Stimulated activated CD8-positive, alpha-beta memory T cell treated with anti-CD3 and anti-CD28 coated beads, Interleukin-4, amount 100 ng/mL, for 4 hours (primary cell): ENCODE measurements at places on chromosomes 12 and 14.
A peak's percentile ranks its signal among the peaks of the same experiment; 100 is the strongest.

- DNase-seq, result no peak
Observed at GRCh38 chr14:90560991-90561390, 164.2 kb downstream of the CALM1 start.

- no peak for DNase-seq
Observed at GRCh38 chr12:131035245-131035681, 81.6 kb downstream of the ADGRD1 start.

- DNase-seq, result no peak
Observed at GRCh38 chr14:19873178-19873577, 1.8 kb upstream of the OR4K2 start.

GRCh38 chr12:123064885-123065619, 84.6 kb downstream of the ARL6IP4 start:
- DNase-seq, result no peak

DNA sequence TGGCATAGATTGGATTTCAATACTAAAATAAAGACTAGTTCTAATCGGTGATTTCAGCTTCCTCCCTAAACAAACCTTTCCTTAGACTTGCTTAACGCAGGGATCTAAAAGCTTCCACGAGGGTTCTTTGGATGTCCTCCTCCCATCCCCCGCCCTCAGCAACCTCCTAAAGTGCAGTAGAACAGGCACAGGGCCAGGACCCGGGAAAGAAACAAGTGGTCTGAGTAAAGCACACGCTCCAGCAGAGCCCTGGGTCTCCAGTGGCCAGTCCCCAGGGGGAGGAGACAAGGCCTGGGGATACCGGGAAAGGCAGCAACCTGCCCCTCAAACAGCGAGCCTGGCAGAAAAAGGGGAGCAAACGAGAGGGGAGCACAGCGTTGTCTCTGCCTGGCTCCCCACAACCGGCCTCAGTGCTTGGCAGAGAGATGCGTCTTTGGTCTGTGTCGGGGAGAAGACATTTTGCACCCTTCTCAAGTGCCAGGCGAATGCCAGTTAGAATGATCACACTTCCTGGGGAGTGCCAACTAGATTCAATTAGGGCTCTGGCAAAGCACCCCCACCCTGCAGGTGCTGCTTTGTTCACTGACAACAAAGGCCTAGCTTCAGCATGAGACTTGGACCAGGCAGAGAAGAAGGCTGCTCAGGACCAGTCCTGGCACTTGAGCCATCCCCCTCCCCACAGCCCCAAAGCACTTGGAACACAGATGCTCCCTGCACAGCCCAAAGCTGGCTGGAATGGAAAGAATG, 17.1 kb upstream of the SLC6A12 start:
- no peak for DNase-seq

- DNase-seq, result no peak
Observed at GRCh38 chr12:124479680-124480468, 87.5 kb downstream of the NCOR2 start.

- peak; percentile 3 for DNase-seq
Observed at GRCh38 chr14:58072288-58073071, 79.5 kb downstream of the ARMH4 start.

DNA sequence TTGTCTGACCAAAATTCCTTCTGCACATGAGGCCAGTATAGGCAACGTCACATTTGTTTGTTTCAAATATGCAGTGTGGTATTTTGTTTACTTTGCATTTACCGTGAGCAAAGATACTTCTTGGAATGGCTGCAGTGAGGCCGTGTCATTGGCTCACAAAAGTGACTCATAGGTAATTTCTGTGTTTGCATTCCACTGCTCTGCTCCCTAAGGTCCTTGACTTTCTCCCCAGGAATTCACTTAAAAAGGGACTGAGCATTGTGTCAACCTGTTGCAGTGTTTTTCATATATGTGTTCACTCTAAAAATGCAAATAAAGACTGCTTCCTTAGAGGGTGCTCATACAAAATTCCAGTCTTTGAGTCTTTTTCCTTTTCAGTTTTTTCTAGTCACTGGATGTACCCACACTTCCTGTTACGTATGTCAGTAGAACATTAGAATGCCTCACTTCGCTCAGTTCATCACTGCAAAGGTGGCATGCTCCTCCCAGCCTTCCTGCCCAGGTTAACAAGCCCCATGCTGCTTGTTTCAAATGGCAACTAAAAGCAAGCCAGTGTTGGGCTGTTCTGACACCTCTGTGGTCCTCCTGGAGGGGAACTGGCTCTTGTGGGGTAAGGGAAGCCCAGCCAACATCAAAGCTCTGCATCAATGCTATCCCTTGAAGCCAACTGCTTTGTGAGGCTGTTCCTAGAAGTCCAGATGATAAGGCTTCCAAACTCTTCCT, 9.1 kb downstream of the C12orf76 start:
- DNase-seq, result no peak

DNA sequence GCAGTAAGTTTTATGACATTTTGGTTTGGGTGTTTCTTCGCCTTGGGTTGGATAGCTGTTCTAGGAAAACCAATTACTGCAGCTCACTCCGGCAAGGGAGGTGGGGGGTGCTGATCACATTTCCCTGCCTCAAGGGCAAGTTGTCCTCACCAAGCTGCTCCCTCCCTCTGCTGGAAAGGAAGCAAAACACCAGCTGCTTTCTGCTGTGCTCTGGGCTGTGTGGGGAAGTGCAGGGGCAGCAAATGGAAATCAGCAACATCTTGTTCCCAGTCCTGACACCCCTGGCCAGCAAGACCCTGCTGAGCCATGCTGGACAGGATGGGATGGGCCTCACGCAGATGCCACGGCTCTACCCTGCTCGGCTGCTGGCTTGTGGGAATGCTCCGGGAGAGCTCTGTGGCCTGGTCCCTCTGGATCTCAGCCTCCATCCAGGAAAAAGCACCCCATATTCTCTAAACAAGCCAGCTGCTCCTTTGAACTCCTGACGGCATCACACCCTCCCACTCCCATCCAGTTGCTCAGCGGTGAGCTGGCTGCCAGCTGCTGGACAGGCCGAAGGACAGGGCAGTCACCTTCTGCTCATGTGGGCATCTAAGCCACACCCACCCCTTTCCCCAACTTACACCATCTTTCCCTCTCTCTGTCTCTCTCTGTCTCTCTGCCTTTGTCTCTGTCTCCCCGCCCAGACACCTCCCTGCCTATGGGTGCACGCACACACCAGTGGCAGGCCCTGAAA, 52.4 kb upstream of the EIF5 start:
- no peak for DNase-seq

- DNase-seq, result no peak
Observed at GRCh38 chr12:78375461-78375860, 489.1 kb upstream of the SYT1 start.

DNA sequence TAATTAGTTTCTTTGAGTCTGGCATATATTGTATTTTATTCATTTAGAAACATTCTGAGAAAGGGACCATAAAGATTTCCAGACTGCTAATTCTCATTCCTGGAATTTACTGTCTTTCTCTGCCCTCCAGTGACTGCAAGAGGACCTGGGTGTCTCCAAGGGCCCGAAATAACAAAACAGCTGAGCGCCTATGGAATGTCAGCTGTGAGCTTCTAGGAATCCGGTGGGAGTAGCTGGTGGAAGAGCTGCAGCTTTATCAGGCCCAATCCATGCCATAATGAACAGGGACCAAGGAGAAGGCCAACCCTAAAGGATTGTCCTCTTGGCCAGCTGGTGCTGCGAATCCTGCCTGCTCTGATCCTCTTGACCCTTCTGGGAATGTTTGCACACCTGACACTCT, 31.9 kb downstream of the RDH12 start:
- DNase-seq, result no peak

DNA sequence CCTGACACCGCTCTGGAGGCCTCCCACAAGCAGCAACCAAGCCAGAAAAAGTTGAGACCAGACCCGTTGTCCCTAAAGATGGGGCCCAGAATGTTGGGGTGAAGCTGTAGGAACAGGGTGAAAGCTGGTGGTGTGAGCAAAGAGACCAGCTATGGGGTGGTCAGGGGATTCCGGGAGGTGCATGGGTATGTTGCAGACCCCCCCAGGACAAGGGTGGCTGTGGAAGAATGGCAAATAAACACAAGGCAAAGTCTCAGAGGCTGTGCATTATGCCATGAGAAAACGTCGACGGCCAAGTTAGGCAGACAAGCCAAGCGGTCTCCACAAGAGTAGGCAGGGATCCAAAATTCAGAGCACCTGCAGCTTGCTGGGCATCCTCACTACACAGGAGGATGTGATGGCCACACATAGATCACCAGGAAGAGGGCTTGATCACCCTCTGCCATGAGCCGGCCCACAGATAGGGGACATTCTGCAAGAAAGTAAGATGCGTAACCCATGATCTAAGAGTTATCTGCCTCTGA, 58.8 kb upstream of the KCNA1 start:
- no peak for DNase-seq

DNA sequence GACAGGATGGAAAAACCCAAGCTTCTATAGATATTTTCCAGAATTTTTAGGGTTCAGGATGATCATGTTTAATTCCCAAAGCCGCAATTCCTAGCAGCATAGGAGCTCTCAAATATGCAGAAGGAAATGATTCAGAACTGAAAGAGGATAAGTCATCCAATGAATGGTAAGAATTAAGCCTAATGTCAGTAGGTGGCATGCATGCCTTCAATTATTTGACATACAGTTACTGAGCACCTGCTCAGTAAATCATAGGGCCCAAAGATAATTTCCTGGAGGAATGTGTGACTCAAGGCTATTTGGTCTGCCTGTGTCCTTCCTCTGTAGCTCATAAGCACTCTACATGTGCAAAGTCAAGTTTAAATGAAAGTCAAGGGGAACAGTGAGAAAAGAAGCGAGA, 116.8 kb upstream of the SLC38A4 start:
- DNase-seq, result no peak

DNA sequence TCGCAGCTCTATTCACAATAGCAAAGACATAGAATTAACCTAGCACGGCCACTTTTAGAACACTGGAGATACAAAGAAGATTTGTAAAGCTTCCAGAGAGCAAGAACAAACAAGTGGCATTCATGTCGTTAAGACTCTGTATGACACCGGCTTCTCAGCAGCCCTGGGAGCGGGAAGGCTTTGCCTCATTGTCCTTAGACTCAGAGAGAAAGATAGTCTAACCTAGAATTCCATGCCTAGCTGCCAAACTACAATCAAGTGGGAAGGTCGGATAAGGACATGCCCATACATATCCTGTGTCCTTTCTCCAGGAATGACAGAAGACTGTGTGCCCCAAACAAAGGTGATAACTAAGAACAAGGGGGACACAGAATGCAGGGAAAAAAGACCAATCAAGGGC, 1038.3 kb downstream of the BCL11B start:
- no peak for DNase-seq

DNA sequence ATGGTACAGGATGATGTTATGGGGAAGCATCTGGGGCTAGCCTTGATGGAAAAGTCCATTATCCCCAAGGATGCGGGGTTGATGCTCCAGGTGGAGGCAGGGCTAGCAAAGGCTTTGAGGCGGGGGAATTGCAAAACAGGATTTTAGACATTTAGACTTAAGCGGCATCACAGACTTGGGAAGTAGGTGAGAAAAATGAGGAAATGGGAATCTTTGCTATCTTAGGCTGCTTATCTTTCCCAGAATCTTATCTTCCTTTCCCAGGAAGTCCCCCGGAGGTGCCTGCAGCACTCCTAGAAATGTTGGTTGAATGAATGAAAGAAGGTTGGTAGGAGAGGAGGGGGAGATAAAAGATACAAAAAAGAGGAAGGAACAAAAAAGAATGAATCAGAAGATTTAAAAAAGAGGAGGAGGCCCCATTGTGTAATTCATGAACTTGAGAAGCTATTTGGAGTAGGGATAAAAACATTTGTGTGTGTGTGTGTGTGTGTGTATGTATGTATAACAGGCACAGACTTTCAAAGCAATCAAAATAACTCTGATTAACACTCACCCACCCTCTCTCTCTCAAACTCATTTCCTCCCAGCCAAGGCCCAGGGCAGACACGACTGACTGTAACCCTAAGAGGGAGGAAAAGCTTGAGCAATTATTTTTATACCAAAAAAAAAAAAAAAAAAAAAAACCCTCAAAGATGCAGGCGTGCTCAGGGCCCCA, 62.5 kb upstream of the TBX3 start:
- DNase-seq, result no peak

GRCh38 chr14:77154421-77154820, 12.8 kb upstream of the ZDHHC22 start:
- DNase-seq, result no peak

- DNase-seq, result no peak
Observed at GRCh38 chr14:67567654-67568053, 32.4 kb downstream of the PIGH start.

GRCh38 chr14:103033681-103034096, 23.7 kb downstream of the CDC42BPB start:
- no peak for DNase-seq

DNA sequence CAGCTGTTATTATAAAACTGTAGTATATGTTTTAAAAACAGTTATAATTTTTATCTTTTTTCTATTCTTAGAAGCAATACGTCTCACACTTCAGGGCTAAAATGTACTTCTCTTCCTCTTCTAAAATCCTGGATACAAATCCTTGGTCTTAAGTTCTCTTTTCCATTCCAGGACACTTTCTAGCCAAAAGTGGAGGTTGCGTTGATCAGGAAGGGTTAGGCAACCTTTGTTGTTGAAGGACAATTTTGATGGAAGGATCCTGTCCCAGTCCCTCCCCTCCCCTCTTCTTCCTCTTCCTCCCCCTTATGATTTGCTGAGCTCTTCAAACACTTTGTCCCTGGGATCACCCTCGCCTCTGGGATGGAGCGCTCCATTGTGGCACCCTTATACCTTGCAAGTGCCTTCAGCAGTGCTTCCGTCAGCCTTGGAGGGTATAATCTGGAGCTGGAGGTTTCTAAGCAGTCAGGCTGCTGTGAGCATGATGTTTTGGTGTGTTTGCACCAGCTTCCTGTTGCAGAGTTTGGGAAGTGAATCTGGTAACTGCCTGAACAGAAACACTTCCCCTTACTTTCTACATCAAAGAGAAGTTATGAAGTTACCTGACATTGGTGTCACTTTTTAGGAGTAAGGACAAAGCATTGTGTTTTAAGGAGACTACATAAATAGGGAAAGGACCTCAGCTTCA, 87.4 kb upstream of the SLC38A2 start:
- no peak for DNase-seq

GRCh38 chr14:23182372-23183157, 895 bp downstream of the SLC7A8 start:
- no peak for DNase-seq

DNA sequence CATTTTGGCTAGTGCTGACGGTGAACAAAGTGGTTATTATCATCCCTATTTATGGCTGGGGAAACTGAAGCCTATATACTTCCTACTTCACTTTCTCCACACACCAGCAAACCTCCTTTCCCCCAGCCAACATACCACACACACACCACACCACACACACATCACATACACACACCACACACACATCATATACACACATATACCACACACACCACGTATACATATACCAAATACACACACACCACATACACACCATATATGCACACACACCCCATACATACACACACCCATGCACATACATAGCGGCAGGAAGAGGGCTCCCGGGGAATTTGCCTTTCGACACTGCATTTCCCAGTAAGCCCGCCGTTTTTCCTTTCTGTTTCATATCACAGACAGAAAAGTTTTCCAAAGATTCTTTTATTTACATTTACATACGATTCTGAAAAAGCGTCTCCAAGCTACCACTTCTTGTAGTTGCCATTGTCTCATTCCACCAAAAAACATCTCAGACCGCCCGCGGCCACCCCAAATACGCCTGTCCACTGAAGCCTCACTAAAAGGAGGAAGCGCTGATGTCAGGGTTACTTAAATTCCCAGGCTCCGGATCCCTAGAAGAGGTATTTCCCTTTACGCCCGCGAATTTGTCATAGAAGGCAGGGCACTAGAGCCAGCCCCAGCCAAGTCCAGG, 823 bp upstream of the RAB5B start:
- DNase-seq, result no peak
